Hindlimb muscle (tissue), 1 donor: ENCODE measurements at places on chromosomes 3 and 15. TPM values are rescaled to one million over a fixed set of nuclear protein-coding genes. Genes with fewer than 3 reads are reported as not detected.

- DNase-seq = no peak
Measured at GRCh38 chr3:23968463-23969184, 23.5 kb downstream of the NR1D2 start.

- no peak for DNase-seq
Measured at GRCh38 chr3:177746337-177746933, 549.2 kb upstream of the TBL1XR1 start.

DNA sequence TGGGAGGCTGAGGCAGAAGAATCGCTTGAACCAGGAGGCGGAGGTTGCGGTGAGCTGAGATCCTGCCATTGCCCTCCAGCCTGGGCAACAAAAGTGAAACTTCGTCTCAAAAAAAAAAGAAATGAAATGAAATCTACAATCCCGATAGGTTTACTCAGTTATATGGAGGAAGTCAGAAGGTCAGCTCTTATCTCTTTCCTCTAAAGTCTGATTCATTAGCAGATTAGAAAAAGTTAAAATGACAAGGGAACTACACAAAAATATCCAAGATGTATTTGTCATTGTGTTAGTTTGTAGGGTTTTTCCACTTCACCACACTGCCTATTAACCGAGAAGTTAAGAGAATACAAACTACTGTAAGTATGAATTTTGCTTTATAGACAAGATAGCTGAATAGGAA, 420.6 kb downstream of the SHQ1 start:
- DNase-seq = no peak

DNA sequence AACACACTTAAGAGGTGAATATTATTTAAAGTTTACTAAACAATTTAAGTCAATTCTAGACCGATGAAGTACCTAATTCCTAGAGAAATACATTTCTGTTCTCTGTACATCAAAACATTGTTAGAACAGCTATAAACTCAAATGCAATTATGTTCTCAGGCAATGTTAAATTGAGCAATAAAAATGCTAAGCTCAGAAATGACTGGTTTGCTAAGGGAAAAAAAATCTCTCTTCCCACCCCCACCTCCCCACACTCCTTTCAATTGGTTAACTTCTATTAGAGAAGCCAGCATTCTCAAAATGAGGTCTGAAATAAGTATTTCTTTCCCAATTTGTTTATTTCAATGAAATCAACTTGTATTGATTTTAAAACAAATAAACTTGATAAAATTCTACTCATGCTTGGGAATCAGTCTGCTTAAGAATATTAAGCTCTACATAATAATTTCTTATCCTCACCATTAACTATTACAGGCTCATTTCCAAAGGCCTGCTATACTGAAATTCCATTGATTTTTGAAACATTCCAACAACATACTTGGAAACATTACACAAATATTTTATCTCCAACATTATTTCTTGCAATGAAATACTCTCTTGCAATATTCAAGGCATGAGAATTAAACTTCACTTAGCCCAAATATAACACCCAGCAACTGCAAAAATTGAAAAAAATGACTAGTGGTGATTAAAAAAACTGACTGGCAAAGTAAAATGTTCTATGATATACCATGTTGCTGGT, 22.6 kb downstream of the TSPAN3 start:
- no peak for DNase-seq

GRCh38 chr3:140189976-140190375, 255.0 kb downstream of the CLSTN2 start:
- no peak for DNase-seq

DNA sequence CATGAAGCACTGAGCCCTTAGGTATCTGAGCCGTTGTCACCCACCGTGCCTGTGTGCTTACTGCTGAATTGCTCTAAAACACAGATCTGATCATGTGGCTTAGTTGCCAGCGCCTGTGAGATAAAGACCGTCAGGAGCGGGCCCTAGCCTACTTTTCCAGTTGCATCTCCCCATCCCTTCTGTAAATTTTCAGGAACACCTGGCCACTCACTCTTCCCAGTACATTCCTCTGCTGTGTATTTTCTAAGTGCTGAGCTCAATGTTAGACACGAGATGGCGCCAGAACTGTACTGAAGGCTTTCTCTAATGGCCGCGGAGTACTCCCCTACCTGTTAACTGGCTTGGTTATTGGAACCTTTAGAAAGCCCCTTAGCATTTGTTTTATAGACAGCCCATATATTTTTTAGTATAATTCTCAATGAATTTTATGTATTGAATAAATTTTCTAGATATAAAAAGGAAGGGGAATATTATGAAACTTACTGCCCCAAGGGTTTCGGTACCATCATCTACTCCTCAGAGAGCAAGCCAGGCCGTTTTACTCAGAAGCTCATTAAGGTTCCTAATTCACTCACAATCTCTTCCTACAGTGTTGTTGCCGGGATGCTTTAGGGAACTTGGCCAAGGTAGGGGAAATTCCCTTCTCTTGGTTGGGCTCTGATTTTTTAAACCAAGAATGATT, 16.7 kb upstream of the WNT7A start:
- peak; percentile 64 for DNase-seq

GRCh38 chr3:104907507-104907906, 459.2 kb upstream of the ALCAM start:
- no peak for DNase-seq

- no peak for DNase-seq
Measured at GRCh38 chr15:29170521-29170920, 99.1 kb downstream of the NSMCE3 start.

- DNase-seq = no peak
Measured at GRCh38 chr3:159482994-159483367, 505.7 kb upstream of the IL12A start.

DNA sequence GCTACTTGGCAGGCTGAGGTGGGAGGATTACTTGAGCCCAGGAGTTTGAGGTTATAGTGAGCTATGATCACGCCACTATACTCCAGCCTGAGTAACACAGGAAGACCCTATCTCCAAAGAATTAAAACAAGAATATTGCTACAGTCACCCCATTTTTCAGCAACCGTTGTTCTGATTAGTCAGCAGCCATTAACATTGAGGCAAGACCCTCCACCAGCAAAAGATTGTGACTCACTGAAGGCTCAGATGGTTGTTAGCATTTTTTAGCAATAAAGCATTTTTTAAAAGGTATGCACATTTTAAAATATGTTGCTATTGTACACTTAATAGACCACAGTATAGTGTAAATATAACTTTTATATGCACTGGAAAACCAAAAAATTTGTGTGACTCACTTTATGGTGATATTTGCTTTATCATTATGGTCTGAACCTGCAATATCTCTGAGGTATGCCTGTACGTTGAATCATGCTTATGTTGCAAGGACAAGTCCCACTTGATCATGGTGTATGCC, 492.6 kb downstream of the SQOR start:
- no peak for DNase-seq

DNA sequence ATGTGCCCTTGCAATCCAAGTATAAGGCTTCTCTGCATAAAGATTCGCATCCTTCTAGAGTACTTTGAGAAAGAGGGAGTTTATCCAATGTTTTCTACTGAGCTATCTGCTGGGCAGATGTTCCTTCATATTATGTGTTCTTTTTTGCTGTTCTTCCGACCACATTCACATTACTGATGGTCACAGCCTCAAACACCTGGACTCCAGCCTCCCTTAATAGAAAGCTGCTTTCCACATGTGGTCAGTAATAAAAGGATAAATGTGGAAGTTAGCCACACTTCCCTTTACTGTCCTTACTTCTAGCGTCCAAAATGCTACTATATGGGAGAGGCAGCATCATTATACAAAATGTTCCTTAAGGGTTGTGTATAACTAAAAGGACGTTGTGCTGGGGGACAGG, 116.9 kb downstream of the CD47 start:
- DNase-seq = no peak

GRCh38 chr3:112634786-112635541, 6.0 kb downstream of the CCDC80 start:
- DNase-seq = no peak

- no peak for DNase-seq
Measured at GRCh38 chr3:184514171-184514490, 47.5 kb upstream of the EPHB3 start.

GRCh38 chr15:63035977-63036376, 6.6 kb upstream of the TPM1 start:
- no peak for DNase-seq

GRCh38 chr3:61908382-61908781, 347.0 kb downstream of the PTPRG start:
- no peak for DNase-seq

GRCh38 chr3:125059488-125060245, 3.9 kb upstream of the HEG1 start:
- no peak for DNase-seq

- DNase-seq = no peak
Measured at GRCh38 chr15:59933607-59934006, 70.5 kb upstream of the FOXB1 start.

DNA sequence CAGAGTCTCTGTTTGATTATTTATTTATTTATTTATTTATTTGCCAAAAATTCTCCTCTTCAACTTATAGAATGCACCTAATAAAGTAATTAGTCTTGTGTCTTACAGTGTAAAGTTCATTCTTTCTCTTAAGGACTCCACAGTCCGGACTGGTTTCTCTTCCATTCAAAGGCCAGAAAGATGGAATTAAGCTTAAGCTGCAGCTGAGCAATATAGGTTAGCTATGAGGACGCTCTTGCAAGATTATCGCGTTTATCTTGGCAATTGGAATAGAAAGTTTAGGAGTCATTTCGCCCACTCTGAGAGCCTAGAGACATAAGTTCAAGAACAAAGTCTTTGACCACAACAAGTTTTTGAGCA, 15.0 kb downstream of the TAGLN3 start:
- no peak for DNase-seq

GRCh38 chr3:58521917-58522631, 14.9 kb downstream of the ACOX2 start:
- DNase-seq = no peak

DNA sequence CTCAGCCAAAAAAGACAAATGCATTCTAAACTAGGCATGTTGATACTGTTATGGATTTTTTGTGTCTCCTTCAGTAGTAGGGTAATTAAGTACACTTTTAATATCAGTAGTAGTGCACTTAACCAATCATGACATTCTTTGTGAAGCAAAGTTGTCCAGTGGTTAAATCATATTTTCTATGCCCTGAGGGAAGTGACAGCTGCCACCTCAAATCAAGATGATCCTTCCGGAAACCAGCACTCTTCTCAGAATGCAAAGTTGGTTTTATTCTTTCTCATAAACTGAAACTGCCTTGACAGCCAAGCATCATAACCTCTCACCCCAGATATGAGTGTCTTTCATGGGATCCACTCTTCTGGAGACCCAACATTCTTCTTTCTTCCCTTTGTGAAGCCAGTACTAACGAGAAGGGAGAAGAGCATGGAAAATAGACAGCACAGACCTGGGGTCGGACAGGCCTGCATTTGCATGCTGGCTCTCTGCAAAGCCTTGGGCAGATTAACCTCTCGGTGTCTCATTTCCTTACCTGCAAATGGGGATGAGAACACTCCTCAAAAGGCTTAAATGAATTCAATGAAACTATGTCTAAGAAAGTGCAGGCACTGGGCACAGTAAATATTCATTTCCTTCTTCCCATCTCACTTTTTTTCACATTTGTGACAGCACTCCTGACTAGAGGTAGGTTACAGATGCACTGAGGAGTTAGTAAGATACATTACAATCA, 13.2 kb downstream of the AAGAB start:
- DNase-seq = no peak

GRCh38 chr15:39411102-39411989, 169.5 kb upstream of the THBS1 start:
- no peak for DNase-seq

DNA sequence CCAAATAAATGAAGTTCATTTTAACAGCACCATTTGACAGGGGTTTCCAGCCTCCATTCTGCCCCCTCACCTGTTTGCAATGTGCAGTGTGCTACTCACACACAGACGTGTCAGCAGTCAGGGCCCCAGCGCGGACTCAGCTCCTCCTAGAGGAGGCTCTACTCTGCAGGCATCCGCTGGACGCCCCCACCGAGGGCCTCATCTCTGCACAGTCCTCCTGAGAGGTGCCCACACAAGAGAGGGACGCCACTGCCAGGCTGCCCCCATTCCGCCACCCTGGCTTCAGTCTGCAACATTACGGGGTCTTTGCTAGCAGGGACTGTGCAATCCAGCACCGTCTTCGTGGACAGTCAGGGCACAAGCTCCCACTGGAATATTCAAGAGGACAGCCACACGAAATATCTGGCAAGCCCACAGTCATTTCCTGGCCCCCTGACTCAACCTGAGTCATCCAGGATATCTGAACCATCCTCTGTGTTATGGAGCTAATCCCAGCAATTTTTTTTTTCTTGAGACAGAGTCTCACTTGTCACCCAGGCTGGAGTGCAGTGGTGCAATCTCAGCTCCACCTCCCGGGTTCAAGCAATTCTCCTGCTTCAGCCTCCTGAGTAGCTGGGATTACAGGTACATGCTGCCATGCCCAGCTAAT, 255.0 kb downstream of the OCA2 start:
- DNase-seq = no peak

GRCh38 chr3:71125738-71126137, 457.8 kb downstream of the FOXP1 start:
- DNase-seq = no peak

- DNase-seq = peak; percentile 90
Measured at GRCh38 chr3:185362850-185363661, at the start of gene MAP3K13. Gene MAP3K13 (plus strand): TSS chr3:185363136. CDS start chr3:185428582, 65,446 bp downstream.

DNA sequence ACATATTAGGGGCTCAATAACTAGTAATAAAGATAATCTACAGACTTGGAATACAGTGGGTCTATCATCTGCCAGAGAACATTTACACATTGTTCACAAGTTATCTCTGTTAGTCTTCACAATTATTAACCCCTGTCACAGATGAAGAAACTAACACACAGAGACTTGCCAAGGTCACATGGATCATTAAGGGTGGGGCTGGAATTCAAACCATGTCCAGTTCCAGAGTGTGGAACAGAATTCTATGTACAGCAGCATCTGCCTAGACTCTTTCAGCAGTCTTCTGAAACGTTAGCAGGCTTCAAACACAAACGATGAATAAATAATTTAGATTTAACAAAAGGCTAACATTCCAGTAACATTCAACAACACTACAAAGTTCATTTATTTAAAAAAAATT, 673.9 kb upstream of the NR2F2 start:
- DNase-seq = no peak

DNA sequence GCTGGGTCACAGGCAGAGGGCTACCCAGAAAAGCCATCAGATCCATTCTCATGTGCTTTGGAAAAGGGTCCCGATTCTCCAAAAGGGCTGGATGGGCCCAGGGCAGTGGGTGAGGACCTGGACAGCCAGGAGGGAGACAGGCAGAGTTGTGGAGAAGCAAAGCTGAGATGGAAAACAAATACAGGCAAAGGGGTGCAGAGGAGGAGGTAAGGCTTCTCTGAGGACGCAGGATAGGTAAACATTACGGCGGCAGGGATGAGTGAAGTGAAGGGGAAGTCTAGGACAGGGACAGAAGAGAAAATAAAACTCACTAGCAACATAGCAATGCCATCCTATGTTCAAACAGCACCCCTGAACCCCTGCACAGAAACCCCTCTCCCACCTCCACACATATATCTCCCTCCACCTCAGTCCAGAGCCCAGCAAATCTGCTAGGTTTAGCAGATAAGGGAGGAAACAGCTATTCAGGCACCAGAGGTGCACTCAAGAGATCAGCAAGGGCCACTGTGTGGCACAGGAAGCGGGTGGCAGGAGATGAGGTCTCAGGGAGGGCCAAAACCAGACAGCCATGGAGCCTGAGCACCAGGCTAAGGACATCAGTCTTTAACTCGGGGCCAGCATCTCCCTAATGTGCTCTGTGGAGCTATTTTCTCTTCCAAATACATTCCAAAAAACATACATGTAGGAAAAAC, 51.3 kb downstream of the HOMER2 start:
- DNase-seq = no peak

EEF1AKMT4 gene
- 1.0 TPM for polyA plus RNA-seq

HCN4 gene
- polyA plus RNA-seq = not detected

GOLGA8R gene
- polyA plus RNA-seq = 8.3 TPM

CCDC39 gene
- 2.7 TPM for polyA plus RNA-seq

FAM107A gene
- polyA plus RNA-seq = 0.93 TPM

REC114 gene
- polyA plus RNA-seq = 0.23 TPM

MYEF2 gene
- 11.3 TPM for polyA plus RNA-seq

FBXL22 gene
- 38.4 TPM for polyA plus RNA-seq
